ENCODE measurements at places on chromosomes 4 and X.

DNA sequence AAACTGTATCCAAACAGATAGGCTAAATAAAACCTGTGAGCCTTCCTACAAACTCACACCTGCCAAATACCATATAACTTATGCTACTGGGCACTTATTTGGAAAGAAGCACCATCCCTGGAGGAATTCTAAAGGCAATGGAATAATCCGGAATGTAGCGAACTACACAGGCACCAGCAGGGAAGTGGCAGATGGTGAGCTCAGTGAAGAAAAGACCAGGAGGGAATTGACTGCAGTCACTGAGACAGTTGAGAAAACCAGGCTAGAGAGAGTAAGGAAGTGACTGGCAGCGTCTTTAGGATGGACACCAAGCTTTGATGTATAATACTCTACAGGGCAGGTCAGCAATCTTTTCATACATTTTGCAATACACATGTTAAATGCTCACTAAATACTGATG lies 16.3 kb downstream of the NDNF start:
- no peak for DNase-seq

GRCh38 chr4:182189103-182189878 lies 53.9 kb upstream of the TENM3 start:
- no peak for DNase-seq

GRCh38 chr4:153205757-153206156 lies 1.5 kb downstream of the TRIM2 start:
- no peak for DNase-seq

DNA sequence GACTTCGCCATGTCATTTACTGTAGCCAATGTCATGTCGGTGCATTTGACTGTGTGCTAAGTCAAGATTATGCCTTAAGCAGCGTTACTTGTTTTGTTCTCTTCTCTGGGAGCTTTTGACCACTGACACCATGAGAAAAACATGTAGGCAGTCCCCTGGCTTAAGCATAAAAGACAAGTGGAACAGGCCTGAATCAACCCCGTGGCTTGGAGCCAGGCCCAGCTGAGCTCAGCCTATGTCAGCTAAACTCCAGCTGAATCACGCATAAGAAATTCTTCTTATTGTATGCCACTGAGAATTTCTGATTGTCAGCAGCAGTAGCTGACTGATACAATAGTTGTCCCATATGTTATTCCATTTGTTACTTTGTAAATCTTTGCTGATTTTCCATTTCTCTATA lies 261.9 kb downstream of the CBLL2 start:
- DNase-seq: no peak

GRCh38 chr4:78876568-78877320 lies 62.5 kb downstream of the PAQR3 start:
- no peak for DNase-seq

GRCh38 chr4:176988226-176988625 lies 195.5 kb upstream of the VEGFC start:
- DNase-seq: no peak

- no peak for DNase-seq
Measured at GRCh38 chrX:72052415-72053090, 79.2 kb downstream of the RTL5 start.

GRCh38 chr4:6395466-6396228 lies 76.8 kb downstream of the PPP2R2C start:
- no peak for DNase-seq

- DNase-seq: no peak
Measured at GRCh38 chr4:134885436-134885835, 683.8 kb upstream of the PABPC4L start.

- DNase-seq: no peak
Measured at GRCh38 chrX:46202733-46203514, 342.3 kb downstream of the ZNF674 start.

GRCh38 chr4:73607375-73608033 lies 12.7 kb downstream of the RASSF6 start:
- DNase-seq: no peak

GRCh38 chrX:357693-358471 lies 28.8 kb downstream of the PPP2R3B start:
- no peak for DNase-seq

DNA sequence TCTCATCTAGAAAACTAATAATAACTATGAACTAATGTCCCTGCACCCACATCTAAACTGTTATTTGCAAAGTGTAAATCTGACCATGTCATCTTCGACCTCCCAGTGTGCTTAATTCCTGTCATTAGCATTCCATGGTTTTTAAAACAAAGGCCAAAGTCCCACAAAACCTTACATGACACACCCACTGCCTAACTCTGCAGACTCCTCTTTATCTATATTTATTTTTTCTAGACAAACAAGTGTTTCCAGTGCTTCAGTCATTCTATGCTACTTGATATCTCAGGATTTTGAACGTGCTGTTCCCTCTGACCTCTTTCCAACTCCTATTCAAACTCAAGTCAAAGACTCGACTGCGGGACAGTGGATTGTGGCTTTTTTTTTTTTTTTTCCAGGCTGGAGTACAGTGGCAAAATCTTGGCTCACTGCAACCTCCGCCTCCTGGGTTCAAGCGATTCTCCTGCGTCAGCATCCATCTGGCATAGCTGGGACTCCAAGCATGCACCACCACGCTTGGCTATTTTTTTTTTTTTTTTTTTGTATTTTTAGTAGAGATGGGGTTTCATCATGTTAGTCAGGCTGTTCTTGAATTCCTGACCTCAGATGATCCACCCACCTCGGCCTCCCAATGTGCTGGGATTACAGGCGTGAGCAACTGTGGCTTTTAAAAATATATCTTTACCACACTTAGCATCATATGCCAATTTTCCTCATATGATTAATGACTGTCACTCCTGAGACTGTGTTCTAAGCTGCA lies 1511.0 kb downstream of the ARAP2 start:
- no peak for DNase-seq

Data from T-helper 9 cell (primary cell).